ENCODE measurements at places on chromosomes 2 and 18. TPM values are rescaled to one million over a fixed set of nuclear protein-coding genes. Genes with fewer than 3 reads are reported as not detected.

The C1GALT1C1L gene
- total RNA-seq = 0.27 TPM

The CRYBA2 gene
- total RNA-seq = 3.4 TPM

The ERICH2 gene
- not detected for total RNA-seq

DNA sequence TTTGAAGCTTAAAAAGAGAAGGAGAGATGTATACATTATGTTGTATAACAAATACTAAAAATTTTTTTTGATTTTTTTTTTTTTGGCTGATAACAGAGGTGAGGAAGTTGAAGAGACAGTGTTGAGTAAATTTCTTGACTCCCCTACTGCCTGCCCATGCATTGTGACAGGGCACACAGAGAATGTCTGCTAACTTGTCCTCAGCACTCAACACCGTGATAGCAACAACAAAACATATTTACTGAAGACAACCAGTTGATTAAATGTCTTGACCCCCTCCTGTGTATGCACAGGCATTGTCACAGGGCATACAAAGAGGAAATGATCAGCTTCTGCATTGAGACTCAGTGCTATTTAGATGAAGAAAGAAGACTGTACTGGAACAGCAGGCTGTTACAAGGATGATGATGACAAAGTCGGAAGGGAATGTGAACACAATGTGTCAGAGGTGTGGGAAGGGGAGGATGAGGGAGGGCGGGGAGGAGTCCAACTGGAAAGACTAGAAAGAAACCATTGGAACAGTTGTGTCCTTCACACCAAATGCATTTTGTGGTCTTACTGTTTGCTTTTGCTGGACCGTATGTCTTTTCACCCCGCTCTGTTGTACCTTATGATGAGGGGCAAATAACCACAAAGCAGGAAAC, 89.5 kb downstream of the CERS6 start:
- no peaks in the 10 kb centered on the region for H3K4me1 ChIP-seq
- H3K27me3 ChIP-seq = no peaks in the 10 kb centered on the region
- no peak overlapping the region for H3K27ac ChIP-seq
- peak; percentile 40 for DNase-seq
- no peak overlapping the region for H3K4me3 ChIP-seq
- H3K36me3 ChIP-seq = no peaks in the 10 kb centered on the region

DNA sequence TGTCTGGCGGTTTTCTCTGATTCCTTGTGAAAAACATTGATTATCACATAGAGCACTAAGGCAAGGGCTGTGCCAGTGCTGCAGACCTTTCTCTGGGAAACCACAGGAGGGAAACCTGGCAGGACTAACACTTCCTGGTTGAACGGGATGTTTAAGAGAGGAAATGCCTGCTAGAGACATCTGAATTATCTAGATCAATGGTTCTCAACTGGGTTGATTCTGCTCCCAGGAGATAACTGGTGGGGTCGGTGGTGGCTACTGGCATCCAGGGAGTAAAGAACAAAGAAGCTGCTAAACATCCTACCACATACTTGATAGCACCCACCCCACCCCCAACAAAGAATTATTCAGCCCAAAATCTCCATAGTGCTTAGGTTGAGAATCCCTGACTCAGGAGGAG, 37.5 kb downstream of the DDX18 start:
- no peak for DNase-seq
- H3K27ac ChIP-seq = no peak overlapping the region
- no peak overlapping the region for H3K4me3 ChIP-seq
- H3K27me3 ChIP-seq = peaks cover 4% of the 10 kb centered on the region
